ENCODE measurements at places on chromosomes 7 and 10. TPM values are rescaled to one million over a fixed set of nuclear protein-coding genes. Genes with fewer than 3 reads are reported as not detected.

DNA sequence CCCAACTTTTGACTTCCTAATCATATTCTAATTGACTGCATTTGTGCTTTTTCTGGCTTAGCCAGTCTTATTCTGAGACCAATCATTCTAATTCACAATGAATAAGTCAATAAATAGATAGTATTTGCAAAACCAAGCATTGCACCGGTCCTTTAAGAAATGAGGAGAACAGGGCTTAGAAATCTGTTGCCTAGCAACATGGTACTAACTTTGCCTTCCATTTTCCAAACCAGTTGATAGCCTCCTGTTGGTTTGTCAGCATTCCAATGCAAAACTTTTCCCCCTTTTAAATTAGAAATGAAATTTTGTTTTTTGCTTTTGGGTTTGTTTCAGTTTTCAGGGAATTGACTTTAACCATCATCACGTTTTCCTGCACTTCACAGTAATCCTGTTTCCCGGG lies 603.5 kb upstream of the NRP1 start:
- no peak overlapping the region for H3K4me3 ChIP-seq
- H3K27me3 ChIP-seq, result no peaks in the 10 kb centered on the region
- no peaks in the 10 kb centered on the region for H3K4me1 ChIP-seq
- DNase-seq, result no peak

- DNase-seq, result no peak
- no peak overlapping the region for H3K4me3 ChIP-seq
- no peaks in the 10 kb centered on the region for H3K4me1 ChIP-seq
- H3K36me3 ChIP-seq, result no peaks in the 10 kb centered on the region
- H3K27me3 ChIP-seq, result no peaks in the 10 kb centered on the region
- H3K27ac ChIP-seq, result no peak overlapping the region
These were observed 159.4 kb upstream of the MEOX2 start for GRCh38 chr7:15845868-15846267.

- no peak overlapping the region for H3K4me3 ChIP-seq
- DNase-seq, result no peak
- H3K27me3 ChIP-seq, result no peaks in the 10 kb centered on the region
- H3K27ac ChIP-seq, result no peak overlapping the region
- H3K4me1 ChIP-seq, result peaks cover 19% of the 10 kb centered on the region
These were observed 33.3 kb upstream of the XPNPEP1 start for GRCh38 chr10:109956454-109957091.

- DNase-seq, result no peak
- H3K27me3 ChIP-seq, result no peaks in the 10 kb centered on the region
- H3K36me3 ChIP-seq, result no peaks in the 10 kb centered on the region
- H3K4me3 ChIP-seq, result no peak overlapping the region
- no peaks in the 10 kb centered on the region for H3K4me1 ChIP-seq
These were observed 1124.7 kb downstream of the DNAJB9 start for GRCh38 chr7:109694149-109695071.

The OR2A12 gene
- not detected for total RNA-seq

The COL26A1 gene
- total RNA-seq, result not detected

The ACSM6 gene
- total RNA-seq, result not detected

- peaks cover 97% of the 10 kb centered on the region for H3K36me3 ChIP-seq
- peaks cover 12% of the 10 kb centered on the region for H3K4me1 ChIP-seq
- no peaks in the 10 kb centered on the region for H3K27me3 ChIP-seq
- no peak overlapping the region for H3K4me3 ChIP-seq
- H3K27ac ChIP-seq, result no peak overlapping the region
These were observed 57.5 kb downstream of the KLHDC10 start for GRCh38 chr7:130127821-130128317.

- H3K4me1 ChIP-seq, result no peaks in the 10 kb centered on the region
- no peak overlapping the region for H3K4me3 ChIP-seq
- no peak overlapping the region for H3K27ac ChIP-seq
- H3K27me3 ChIP-seq, result no peaks in the 10 kb centered on the region
These were observed 909.6 kb downstream of the REEP3 start for GRCh38 chr10:64430690-64431323.

The CHN2 gene
- total RNA-seq, result 23.5 TPM

DNA sequence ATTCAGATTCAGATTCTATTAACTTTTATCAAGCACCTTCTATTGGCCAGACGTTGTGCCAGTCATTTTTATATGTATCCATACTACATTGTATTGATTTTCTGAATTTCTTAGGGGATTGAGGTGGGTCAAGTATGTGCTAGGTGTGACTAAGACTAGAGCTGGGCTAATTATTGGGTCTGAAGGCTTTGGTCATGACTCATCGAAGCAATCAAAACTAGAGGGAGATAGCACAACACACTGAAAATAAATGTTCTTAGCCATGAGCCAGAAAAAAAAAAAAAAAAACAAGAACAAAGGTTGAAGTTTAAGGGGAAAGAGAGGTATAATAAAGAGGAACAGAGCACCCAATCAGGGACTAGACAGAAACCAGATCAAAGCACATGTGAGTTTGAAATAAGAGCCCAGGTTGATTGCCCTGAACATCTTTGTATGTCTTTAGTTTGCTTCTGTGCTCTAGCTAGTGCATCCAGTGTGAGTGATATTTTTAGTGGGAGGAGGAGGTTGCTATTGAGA lies 171.6 kb upstream of the FOXP2 start:
- H3K27me3 ChIP-seq, result no peaks in the 10 kb centered on the region
- no peak overlapping the region for H3K27ac ChIP-seq
- no peak overlapping the region for H3K4me3 ChIP-seq
- peaks cover 4% of the 10 kb centered on the region for H3K4me1 ChIP-seq
- no peaks in the 10 kb centered on the region for H3K36me3 ChIP-seq

The GDI2 gene
- 117 TPM for total RNA-seq

- no peak overlapping the region for H3K4me3 ChIP-seq
- DNase-seq, result no peak
- H3K27me3 ChIP-seq, result no peaks in the 10 kb centered on the region
- no peaks in the 10 kb centered on the region for H3K4me1 ChIP-seq
These were observed 212.3 kb upstream of the CSTF2T start for GRCh38 chr10:51911723-51912122.

DNA sequence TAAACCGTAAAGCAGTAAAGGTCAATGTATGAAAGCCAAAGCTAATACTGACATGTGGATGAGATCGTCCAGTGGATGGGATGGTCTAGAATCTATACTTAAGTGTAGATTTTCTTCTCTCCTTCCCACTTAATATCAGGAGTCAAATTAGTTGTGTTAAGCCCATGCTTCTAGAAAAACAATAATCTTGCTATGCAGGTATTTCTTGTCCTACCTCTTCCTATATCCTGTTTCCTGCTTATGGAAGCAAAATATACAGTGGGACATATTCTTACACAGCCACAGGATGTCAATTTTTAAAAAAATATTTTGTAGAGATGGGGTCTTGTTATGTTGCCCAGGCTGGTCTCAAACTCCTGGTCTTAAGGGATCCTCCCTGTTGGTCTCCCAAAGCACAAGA lies 27.5 kb downstream of the CPEB3 start:
- no peaks in the 10 kb centered on the region for H3K27me3 ChIP-seq
- H3K4me3 ChIP-seq, result no peak overlapping the region
- peaks cover 8% of the 10 kb centered on the region for H3K4me1 ChIP-seq
- DNase-seq, result no peak
- no peaks in the 10 kb centered on the region for H3K36me3 ChIP-seq

The GPNMB gene
- 210 TPM for total RNA-seq

DNA sequence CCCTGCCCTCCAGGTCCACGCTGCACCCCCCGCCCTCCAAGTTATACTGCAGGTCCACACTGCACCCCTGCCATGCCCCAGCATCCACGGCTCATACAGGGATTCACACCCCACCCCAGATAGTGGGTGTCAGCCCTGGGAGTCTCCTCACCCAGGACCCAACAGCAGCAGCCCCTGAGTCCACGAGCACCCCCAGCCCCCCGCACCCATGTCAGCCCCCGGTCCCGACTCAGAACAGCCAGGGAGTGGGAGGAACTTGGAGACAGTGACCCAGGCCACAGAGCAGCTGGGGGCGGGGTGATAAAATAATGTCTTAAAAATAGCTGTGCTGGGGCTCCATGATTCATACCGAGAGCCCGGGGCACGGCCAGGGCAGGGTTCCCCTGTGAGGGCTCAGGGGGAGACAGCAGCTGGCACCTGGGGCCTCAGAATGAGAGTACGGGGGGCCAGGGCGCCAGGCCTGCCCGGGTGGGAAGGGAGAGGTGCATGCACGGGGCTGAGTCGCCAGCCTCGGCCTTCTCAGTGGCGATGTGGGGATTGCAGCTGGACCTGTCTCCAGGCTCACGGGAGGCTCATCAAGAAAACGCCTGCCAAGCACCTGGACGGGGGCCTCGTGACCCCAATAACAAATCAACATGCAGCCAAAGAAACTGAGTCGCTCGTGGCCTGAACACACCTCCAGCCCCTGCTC lies 29.8 kb downstream of the ADAP1 start:
- no peaks in the 10 kb centered on the region for H3K27me3 ChIP-seq
- H3K4me1 ChIP-seq, result no peaks in the 10 kb centered on the region
- H3K27ac ChIP-seq, result no peak overlapping the region

The AKR1C3 gene
- total RNA-seq, result 30.6 TPM

DNA sequence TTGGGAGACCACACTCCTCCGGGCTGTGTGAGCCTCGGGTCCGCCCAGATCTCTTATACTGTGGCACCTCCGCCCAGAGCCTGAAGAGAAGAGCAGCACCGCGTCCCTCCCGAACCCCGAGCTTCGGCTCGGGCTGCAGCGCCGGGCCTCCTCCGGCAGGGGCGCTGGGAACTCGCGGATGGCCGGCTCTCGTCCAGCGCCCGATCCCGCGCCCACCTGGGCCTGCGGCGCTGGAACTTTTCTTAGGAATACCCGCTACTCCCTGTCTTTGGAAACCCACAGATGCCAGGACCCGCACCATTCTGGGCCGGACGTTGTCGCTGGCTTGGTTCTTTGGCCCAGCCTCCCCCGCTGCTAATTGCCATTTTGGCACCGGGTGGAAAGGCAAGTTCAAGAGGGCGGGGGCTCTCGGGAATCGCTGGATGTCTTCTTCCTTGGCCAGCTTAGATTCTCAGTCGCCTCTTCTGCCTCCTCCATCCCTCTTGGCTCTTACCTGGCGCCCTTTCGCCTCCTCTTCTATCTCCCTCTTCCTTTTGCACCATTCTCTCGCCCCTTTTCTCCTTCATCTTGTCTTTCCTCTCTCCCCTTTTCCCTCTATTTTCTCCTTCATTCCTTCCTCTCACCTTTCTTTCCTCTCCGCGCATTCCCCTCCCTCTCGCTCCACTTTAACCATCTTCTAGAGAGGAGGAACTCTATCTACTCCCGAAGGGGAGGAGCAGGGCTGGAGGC lies 2.1 kb upstream of the SORCS3 start:
- no peak for DNase-seq
- peak overlapping the region; percentile 2 for H3K4me3 ChIP-seq
- H3K36me3 ChIP-seq, result no peaks in the 10 kb centered on the region
- H3K4me1 ChIP-seq, result peaks cover 8% of the 10 kb centered on the region
- no peak overlapping the region for H3K27ac ChIP-seq

The SPDYE11 gene
- not detected for total RNA-seq

The MGMT gene
- total RNA-seq, result 9.8 TPM

- no peaks in the 10 kb centered on the region for H3K27me3 ChIP-seq
- no peaks in the 10 kb centered on the region for H3K4me1 ChIP-seq
- DNase-seq, result no peak
These were observed 152.4 kb downstream of the RNF133 start for GRCh38 chr7:122546496-122546895.

DNA sequence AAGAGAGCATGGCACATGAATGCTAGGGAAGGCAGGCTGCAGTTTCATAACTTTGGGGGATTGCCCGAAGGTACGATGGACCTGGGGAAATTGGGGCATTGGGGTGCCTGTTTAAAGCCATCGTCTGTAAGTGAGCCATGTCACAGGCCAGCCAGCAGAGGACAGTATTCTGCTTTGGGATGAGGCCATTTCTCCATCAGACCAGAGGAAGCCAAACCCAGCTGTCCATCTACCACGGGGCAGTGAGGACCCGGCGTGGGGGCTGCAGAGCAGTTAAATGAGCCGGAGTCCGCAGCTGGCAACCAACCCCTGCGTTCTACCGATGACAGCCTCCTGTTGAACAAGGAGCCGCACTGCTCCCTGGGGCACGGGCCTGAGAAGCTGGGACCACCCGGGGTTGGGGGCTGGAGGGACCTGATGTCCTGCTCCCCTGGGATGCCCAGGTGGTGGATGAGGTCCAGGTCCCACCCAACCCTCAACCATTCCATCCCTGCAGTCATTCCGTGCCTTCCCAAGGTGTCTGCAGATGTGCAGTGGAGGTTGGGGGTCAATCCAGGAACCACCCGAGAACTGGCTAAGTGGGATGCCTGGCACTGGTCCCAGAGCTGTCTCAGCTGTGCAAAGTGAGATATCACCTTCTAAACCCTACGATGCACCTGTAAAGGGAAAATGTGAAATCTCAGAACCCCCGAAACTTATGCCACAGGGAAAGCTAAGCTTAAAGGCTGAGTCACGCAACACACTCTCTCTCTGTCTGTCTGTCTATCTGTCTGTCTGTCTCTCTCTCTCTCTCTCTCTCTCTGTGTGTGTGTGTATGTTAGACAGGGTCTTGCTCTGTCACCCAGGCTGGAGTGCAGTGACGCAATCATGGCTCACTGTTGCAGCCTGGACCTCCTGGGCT lies 12.1 kb upstream of the RHBDD2 start:
- no peak overlapping the region for H3K27ac ChIP-seq
- H3K4me1 ChIP-seq, result peaks cover 6% of the 10 kb centered on the region
- no peak overlapping the region for H3K4me3 ChIP-seq
- DNase-seq, result peak; percentile 49
- H3K36me3 ChIP-seq, result no peaks in the 10 kb centered on the region
- H3K27me3 ChIP-seq, result no peaks in the 10 kb centered on the region

GRCh38 chr10:44756216-44756615 lies 154.9 kb upstream of the TMEM72 start:
- H3K4me3 ChIP-seq, result no peak overlapping the region
- H3K27me3 ChIP-seq, result no peaks in the 10 kb centered on the region

The KCNMA1 gene
- total RNA-seq, result 2.4 TPM

The TCAF2 gene
- 0.47 TPM for total RNA-seq

DNA sequence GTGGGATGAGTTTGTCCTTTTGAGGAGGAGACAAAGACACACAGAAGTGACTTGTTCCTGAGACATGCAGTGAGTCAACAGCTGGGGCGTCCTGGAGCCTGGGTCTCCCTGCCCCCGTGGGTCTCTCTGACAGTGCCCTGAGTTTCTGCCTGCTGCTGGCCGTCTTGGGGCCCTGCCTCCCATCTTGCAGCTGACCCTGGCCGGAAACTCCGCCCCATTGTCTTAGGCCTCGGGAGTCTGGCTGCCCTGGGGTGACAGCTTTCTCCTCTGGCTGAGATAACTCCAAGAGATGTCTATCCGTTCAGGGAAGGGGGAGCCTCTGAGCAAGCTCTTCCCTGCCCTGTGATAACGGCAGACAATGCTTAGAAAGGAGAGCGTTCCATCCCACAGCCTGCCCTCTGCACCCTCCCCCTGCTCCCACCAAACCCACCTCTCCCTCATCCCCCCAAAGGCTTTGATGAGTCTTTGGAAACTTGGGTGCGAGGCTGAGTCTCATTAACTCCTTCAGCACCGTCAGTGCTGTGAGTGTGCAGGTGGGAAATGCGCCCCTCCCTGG lies 69.5 kb upstream of the PODXL start:
- H3K27me3 ChIP-seq, result no peaks in the 10 kb centered on the region
- peak overlapping the region; percentile 67 for H3K27ac ChIP-seq
- H3K36me3 ChIP-seq, result no peaks in the 10 kb centered on the region
- H3K4me1 ChIP-seq, result peaks cover 38% of the 10 kb centered on the region
- peak; percentile 73 for DNase-seq
- no peak overlapping the region for H3K4me3 ChIP-seq

- no peaks in the 10 kb centered on the region for H3K27me3 ChIP-seq
- no peak for DNase-seq
- no peaks in the 10 kb centered on the region for H3K36me3 ChIP-seq
These were observed 1.6 kb downstream of the GPR22 start for GRCh38 chr7:107471292-107472070.
